Nucleus accumbens (tissue), 56 donors: ENCODE measurements at places on chromosomes 4 and X.

- DNase-seq, result no peak
These were observed 74.4 kb upstream of the DDX3X start for GRCh38 chrX:41259516-41259915.

DNA sequence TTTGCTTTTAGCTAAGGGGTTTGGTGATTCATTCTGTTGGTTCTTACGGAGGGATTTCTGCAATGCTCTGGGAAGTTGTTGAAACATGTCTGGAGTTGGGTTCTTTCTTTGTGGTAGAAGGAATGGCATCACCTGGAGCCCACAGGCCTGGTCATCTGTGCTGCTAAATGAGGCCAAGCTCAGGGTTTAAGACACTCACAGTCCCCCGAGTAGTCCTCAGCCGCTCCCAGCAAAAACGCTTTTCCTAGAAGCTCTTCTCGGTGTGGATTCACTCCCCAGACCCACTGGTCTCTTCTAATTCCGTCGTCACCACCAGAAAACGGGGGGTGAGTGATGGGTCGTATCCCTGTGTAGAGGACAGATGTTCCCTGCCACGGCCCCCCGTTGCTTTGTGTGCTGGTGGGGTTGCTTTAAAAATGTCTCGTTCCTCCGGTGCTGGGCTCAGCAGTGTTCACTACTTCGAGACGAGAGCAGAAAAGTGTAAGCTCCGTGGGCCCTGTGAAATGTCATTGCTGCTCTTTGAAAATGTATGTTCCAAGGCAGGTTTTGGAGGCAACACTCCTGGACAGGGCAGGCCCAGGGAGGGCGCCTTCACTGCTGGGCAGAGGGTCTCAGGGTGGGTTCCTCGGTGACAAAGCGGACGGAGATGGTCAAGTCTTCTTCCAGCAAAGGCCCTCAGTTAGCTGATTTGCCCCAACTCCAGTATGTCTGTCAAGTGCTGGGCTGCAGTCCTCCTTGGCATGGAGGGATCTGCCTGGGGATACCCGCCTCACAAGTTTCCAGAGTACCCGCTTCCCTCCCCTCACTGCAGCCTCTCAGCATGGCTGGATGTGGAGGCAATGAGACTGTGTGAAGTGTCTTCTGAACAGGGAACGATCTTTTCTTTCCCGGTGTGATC lies 37.3 kb downstream of the PSAPL1 start:
- no peak for DNase-seq

DNA sequence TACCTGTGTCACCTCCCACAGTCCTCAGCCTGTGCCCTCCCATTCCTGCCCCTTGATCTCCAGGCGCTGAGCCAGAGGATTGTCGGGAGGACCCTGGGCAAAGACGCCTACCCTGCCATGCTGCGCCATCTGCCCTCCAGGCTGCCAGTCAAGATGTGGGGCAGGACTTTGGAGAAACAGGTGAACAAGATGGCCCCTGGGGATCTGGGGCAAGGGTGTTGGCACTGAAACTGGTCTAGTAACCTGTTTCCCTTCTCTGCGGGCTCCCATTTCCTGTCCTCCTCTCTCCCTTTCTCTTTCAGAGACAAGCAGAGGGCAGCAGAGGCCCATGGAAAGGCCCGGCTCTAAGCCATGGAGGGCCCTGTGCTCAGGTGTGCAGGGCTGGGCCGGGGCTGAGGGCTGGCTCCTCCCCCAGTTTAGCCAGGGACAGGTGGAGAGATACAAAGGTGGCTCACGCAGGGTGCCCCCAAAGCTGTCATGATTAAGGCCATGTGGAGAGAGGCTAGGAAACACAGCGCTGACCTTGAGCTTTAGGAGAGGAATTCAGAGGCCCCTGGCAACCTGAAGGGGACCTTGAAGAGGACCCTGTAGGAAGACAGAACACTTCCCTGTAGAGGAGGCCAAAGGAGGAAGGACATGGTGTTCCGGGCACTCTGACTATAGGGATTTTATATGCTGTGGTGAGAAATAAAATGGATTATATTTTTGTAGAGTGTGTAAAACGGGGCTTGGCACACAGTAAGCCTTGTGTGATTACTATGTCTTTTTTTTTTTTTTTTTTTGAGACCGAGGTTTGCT lies at the start of gene GLOD5:
TSS of gene GLOD5 (plus strand) at position 74 of the 798 bp plus-strand sequence. CDS start at position 118, 44 bp downstream.
- no peak for DNase-seq

DNA sequence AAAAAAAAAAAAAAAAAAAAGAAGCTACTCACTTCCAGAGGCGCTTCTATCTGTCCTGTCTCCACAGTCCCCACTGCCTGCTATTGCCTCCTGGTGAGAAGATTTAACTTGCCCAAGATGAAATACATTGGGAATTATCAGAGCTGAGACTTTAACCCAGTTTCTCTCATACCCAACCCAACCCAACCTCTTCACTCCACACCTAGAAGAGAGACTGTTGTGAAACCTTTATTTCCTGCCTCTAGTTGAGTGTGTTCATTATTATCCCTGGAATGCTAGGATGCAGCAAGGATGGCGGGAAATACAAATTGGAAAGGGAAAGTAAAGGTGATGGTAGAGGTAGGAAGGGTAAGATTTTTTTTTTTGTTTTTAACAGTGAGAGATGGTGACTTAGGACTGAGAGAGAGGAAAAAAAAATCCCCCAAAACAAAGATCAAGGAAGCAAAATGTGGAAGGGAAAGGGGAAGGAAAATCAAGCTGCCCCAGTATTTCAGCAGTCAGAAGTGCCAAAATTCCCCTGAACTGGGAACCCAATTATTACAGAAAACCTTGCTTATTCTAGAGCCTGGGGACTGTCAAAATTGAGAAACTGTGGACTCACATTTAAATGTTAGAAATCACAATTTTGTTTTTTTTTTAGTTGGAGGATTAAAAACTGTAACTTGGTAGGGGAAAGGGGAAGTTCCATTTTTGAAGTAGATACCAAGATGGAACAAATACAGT lies 253.0 kb downstream of the PTTG2 start:
- no peak for DNase-seq

GRCh38 chr4:168717847-168718246 lies 221.0 kb downstream of the PALLD start:
- no peak for DNase-seq
